Activated naive CD8-positive, alpha-beta T cell treated with anti-CD3 and anti-CD28 coated beads for 36 hours (primary cell): ENCODE measurements at places on chromosomes 13 and 19. TPM values are rescaled to one million over a fixed set of nuclear protein-coding genes. Genes with fewer than 3 reads are reported as not detected.

DNA sequence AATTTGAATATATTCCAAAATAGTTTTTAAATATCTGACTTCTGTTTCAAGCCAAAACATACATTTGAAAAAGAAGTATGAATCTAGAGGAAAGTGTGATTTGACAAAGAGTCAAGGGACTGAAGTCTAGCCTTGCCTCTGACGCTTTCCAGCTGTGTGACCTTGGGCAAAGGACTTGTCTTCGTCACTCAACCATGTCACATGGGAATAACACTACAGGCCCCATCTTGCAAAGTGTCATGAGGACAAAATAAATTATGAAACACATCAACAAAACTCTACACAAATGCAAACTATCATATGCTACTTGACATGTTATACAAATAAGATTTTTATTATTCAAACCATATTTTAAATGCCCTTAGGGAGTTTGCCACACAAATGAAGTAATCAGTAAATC is 73.0 kb downstream of the CYSLTR2 start:
- DNase-seq, result no peak

DNA sequence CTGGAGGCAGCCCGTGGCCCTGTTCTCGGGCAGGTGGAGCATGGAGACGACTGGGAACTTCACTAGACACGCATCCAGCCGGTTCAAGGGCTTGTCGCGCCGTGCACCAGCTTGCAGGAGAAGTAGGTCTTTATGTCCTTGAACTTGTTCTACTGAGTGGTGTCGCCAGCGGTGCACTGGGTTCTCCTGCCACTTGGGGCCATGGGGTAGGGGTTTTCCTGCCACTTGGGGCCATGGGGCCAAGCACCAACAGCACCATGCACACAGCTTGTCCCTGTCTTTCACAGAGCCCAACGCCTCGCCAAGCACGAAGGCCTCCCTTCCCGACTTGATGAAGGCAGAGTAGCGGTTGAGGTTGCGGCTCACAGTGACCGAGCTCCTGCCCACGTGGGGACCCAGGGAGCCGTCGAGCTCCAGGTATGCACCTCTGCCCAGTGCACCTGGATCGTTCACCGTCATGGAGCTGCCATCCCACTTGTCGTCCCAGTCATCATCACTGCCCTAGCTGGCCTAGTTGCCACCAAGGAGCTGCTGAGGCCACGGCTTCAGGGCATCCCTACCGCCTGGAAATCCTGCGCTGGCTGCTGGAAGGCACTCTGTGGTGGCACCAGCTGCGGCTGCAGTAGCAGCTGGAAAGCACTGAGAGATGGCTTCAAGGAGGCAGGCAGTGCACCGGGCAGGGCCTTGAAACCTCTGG is 40.5 kb upstream of the TPM4 start:
- DNase-seq, result no peak

GRCh38 chr19:47428177-47428894 is 9.0 kb upstream of the MEIS3 start:
- peak; percentile 91 for DNase-seq

DNA sequence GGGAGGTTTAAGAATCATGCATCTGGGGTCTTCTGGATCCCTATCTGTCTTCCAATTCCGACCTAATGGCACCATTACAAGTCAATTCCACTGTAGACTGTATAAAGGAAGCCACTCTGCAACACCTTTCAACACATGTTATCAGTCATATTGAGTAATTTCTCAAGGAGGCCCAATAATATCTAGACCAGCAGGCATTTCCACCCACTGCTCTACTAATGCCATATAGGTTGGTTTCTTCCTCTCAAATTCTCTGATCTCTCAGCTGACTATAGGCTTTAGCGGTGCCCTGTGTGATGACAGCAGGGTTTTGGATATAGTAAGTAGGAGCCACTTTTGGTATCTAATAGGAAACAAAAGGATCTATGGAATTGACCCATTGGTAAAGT is 12.4 kb upstream of the ITM2B start:
- no peak for DNase-seq

GRCh38 chr13:93736081-93736480 is 509.5 kb downstream of the GPC6 start:
- no peak for DNase-seq

DNA sequence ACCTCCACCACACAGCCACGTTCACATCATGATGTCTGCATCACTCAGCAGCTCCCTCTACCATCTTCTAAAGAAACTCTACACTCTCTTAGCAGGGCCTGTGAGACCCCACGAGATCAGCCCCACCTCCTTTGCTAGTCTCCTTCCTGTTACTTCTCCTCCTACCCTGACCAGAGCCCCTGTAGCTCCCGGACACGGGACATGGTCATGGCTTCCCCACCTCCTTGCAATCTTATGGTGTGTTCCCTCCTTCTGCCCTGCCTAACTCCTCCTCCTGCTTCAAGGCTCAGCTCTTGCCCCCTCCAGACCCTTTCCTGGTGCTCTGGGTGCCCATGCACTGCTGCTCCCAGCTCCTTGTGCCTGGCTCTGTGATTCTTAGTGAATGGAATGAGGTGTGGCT is 8.1 kb upstream of the MRPS31 start:
- DNase-seq, result no peak

DNA sequence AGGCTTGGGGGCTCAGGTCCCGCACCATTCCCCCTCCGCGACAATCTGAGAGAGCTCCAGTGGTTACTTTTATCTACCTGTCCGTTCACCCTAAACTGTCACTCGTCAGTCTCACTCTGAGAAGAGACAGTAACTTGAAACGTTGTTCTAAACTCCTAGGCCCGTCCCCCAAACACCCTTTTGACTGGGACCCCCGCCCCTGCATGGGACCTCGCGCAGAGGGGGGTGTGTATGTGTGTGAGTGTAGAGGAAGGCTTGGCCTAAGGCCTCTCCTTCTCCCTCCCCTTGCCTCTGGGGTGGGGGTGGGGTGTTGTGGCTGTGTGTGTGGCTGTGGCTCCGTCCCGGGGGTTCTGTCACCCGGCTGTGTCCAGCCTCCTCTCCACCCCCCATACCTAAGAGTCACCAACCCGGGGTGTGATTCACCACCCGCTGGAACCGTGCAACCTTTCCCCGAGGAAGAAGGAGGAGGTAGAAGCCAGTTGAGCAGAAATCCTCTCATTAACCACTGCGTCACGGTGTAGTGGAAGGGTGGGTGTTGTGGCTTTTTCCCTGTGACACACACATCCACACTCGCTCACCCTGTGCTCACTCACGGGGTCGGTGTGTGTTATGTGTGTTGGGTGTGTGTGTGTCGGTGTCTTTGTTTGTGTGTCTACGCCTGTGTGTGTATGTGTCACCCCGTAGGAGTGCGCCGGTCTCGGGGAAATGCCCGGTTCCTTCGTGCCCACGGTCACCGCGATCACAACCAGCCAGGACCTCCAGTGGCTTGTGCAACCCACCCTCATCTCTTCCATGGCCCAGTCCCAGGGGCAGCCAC is 2.4 kb downstream of the FOSB start:
- no peak for DNase-seq

DNA sequence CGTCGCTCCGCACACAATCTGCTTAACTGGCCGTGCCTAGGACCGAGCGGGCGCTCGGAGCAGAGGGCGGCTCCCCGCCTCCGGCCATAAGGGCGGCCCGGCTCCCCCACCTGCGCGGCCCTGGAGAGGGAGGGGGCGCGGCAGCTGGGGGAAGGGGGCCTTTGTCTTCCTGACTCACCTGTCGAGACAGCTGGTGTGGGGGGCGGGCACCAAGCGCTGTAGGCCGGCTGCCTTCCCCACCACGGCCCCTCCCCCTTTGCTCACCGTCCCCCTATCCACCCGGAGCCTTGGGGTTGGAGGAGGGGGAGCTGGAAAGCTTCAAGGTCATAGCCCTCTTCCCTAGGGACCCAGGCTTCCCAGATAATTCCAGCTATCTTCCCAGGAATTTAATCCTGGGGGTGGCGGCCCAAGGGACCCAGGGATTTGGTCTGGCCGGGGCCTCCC is 1.2 kb downstream of the VASP start:
- DNase-seq, result peak; percentile 68

GRCh38 chr13:45670189-45670885 is 31.8 kb upstream of the CBY2 start:
- DNase-seq, result no peak

GRCh38 chr13:68099631-68100030 is 869.5 kb upstream of the PCDH9 start:
- no peak for DNase-seq

ZNF208 gene
- total RNA-seq, result 1.2 TPM

SPACA4 gene
- total RNA-seq, result not detected

KCTD4 gene
- not detected for total RNA-seq

HMG20B gene
- 37.1 TPM for total RNA-seq

KLF1 gene
- 0.39 TPM for total RNA-seq

DHDH gene
- total RNA-seq, result 0.74 TPM

CYP4F12 gene
- total RNA-seq, result not detected
